ACHN (cell line): ENCODE measurements at places on chromosomes 16 and 17.

DNA sequence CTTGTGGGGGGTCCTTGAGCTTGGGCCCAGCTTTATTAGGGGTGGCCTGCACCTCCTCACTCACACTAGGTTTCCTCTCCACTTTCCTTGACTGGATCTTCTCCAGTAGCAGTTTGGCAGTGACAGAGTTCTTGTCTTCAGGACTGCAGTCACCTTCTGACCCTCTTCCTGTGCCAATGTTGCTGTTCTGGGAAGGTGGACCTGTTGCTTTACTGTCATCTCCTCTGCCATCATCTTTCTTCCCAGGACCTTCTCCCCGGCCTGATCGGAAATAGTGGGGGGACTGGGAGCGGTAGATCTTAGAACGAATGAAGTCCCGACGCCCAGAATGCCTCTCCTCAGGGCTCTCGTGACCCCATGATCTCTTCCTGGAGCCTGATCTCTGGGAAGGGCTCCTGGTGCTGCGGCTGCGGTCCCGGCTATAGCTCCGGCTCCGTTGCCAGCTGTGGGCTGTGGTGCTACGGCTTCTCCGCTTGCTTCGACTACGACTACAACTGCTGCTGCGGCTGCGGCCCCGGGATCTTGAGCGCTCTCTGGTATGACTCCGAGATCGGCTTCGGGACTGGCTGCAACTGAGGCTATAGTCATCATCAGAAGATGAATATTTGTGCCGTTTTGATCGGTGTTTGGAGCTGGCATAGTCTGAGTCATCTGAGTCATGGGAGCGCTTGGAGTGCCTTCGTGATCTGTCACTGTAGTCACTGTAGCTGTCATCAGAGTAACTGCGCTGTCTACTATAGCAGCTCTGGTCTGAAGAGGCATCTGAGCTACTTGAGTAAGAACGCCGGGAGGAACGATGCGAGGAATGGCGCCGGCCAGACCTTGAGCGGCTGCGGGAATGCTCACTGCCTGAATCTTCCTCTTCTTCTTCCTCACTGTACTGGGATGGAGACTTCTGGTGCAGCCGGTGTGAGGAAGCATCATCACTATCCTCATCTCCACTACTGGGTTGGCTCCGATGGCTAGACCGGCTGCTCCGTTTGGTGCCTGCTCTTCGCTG, 9.5 kb upstream of the ITGA2B start:
- DNase-seq = no peak

DNA sequence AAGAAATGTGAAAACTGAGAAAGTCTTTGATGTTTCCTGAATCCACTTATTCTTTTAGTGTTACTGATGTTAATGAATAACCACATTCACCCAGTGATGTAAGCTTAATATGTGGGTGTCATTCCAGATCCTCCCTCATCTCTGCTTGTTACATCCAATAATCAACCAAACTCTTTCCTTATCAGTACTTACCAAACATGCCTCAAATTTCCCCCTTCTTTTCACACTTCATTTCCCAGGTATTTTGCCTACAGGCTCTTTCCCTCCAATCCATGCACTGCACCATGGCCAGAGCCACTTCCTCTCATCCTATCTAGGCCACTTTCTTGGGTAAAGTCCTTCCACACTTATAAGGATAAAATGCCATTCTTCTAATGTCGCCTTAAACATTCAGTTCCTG, 451.5 kb downstream of the NPIPA7 start:
- no peak for DNase-seq

DNA sequence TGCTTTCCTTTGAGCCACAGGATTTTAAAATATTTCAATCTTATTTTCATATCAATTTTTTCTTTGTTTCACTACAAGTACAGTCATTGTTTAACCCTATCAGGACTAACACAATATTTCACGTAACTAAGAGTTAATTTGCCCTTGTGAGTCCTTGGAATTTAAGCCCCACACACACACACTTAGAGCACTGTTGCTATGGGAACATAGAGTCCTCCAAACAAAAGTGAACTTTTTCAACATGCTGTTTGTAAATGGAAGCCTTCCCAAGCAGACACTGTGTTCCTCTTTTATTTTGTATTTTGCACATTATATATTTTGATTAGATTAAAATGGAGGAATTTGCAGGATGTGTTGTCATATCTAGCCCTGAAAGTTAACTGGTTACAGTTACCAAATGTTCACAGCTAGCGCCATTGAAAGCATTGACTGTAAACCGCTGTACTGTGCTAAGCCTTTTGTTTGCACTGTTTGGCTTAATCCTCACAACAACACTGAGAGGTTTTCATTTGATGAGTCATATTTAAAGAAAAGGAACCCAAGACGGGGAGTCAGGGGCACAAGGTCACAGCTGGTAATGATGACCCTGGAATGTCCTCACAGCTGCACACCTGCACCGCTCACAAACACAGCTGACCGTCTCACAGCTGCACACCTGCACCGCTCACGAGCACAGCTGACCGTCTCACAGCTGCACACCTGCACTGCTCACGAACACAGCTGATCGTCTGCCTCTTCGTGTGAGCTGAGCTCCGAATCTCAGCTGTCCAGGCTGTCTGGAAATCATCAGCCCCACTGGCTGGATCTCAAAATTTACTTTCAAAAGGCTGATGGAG, 6.3 kb downstream of the HSBP1 start:
- peak; percentile 37 for DNase-seq

GRCh38 chr17:45052052-45052772, 780 bp upstream of the DCAKD start:
- peak; percentile 28 for DNase-seq

GRCh38 chr17:39687546-39688474, at the start of gene PGAP3:
PGAP3 (minus strand) TSS chr17:39688057; CDS start chr17:39688014, 43 bp downstream.
- DNase-seq = peak; percentile 94

- DNase-seq = no peak
Measured at GRCh38 chr17:42413464-42414040, 9.5 kb downstream of the CAVIN1 start.

- DNase-seq = peak; percentile 95
Measured at GRCh38 chr17:18363101-18364049, at the start of gene SHMT1. SHMT1 (minus strand) TSS chr17:18363550; CDS start chr17:18355981, 7,569 bp downstream.

DNA sequence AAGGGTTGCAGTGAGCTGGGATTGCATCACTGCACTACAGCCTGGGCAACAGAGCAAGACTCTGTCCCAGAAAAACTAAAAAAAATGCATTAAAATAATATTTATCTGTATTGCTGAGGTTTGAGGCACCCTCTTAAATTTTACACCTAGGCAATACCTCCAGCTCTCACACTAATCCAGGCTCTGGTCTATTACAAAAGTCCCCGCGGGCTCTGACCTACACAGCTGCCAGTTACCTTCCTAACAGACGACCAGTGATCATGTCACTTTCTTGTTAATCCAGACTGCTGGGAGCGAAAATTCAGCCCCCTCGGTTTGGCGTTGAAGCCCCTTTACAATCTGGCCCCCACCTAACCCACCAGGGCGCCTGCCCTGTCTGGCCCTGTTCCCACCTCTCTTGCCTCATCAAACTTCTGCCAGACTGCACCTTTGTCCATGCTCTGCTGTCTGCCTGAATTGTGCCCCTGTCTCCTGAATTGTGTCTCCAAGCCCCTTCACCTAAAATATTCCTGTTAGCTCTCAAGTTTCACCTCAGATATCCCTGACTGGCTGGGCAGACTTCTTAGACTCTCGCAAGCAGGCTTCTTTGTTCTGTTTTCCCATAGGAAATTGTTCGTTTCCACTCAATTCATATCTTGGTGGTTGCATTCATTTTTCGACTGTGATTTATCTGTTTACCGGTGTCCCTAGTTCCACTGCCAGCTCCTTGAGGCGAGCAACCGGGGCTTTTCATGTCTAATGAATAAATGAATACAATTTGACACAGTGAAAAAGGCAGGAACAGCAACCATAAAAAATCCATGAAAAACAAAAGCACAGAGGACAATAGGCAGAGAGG, 65.9 kb downstream of the PITPNC1 start:
- DNase-seq = no peak

DNA sequence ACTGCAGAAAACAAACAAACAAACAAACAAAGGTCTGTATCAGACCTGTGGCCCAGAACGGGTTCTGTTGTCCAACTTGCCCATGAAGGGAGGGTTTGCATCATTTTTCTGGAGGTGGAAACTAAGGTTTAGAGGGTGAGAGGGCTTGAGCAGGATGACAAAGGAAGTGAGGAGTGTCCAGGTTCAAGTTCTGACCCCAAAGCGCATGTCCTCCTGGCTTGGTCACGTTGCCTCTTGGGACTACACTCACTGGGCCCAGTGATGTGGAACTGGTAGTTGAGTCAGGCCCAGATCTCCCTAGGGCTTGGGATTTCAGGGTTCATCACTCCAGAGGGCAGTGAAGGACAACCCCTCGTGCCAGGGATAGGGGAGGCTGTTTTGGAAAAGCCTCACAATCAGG, 1.8 kb downstream of the SREBF1 start:
- DNase-seq = peak; percentile 63

DNA sequence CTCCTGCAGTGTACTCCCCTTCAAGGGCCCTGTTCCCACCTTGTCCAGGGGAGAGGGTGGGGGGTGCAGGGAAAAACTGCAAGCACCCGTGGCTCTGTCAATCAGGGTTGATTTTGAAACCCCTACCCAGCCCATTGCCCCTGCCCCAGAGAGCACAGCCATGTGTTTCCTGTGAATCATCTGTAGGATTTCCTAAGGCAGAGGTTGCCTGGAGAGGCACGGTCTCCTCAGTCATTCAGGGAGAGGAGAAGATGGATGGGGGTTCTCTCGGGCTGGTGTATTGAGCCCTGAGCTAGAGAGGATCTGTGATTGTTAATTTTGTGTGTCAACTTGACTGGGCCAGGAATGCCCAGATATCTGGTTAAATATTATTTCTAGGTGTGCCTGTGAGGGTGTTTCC, 3.5 kb upstream of the AGRP start:
- DNase-seq = no peak

GRCh38 chr16:31710134-31710533, 163.5 kb upstream of the ZNF267 start:
- DNase-seq = no peak

DNA sequence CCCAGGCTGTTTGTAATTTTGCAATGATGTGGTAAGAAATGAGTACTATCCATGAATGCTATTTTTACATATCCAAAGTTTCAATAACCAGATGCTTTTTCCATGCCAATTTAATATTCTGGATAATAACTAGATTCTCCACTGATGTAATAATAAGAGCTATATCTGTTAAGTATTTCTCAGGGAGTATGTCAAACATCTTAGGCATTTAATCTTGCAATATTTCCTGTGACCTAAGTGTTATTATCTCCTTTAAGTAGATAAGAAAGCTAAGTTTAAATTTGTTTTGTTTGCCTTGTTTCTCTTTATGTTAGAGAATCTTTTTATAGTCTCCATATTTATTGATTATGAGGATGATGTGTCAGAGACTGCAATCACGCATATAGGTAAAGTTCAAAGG, 32.3 kb upstream of the HS3ST3A1 start:
- no peak for DNase-seq

DNA sequence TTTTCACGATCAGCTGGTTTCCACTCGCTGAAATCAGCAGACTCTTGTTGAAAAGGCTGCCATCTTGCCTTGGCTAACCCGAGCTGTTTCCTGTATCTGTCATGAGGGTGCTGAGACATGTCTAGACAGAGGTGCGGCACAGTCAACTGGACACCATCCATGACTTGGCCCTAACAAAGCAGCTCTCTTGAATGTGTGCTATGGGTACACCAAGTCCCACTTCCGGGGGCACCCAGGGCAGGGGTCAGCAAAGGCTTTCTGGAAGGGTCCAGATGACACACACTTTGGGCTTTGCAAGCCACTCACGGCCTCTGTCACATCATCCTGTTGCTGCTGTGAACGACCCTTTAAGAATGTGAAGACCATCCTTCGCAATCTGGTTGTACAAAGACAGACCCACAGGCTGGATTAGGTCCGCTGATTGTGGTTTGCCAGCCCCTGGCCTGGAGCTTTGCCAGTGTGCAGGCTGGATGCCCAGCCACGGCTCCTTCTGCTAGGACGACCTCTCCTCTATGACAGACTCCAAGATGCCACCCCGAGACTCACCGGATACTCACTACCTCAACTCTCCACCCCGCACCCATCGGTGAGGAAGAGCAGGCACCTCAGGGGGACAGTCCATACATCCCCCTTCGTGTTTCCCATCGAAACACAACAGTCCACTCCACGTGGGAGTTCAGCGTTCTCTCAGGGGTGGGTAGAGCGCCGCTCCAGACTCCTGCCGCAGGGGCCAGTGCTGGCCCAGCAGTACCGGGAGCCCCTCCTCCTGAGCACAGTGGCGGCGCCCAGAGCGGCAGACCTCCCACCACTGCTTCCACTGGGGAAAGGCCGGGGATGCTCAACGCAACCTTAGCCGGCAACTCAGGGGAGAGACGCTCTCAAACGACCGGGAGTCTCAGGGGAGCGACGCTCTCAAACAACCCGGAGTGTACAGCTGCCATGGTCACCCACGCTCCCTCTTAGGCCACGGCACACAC, 123.5 kb downstream of the ANKRD11 start:
- DNase-seq = peak; percentile 33

DNA sequence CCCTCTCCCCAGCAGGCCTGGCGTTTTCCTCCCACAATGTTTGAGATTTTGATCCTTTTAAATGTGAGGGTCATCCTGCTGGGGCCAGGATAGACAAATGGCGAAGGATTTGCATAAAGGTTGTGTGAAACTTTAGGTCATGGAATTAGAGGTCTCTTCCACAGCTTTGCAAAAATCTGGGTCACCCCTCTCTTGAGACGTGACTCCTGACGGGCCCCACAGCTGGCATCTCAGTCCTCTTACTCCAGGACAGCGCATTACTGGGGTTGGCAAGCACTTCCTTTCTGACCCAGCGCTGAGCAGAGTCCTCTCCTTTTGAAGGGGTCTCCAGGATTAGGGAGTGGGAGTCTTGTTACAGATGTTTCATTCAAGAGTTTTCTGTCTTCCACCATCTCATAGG, 7.4 kb downstream of the ZNF629 start:
- DNase-seq = no peak

- DNase-seq = no peak
Measured at GRCh38 chr16:12899529-12900143, 1.8 kb upstream of the SHISA9 start.

- DNase-seq = no peak
Measured at GRCh38 chr16:23324727-23325126, 22.6 kb downstream of the SCNN1B start.

DNA sequence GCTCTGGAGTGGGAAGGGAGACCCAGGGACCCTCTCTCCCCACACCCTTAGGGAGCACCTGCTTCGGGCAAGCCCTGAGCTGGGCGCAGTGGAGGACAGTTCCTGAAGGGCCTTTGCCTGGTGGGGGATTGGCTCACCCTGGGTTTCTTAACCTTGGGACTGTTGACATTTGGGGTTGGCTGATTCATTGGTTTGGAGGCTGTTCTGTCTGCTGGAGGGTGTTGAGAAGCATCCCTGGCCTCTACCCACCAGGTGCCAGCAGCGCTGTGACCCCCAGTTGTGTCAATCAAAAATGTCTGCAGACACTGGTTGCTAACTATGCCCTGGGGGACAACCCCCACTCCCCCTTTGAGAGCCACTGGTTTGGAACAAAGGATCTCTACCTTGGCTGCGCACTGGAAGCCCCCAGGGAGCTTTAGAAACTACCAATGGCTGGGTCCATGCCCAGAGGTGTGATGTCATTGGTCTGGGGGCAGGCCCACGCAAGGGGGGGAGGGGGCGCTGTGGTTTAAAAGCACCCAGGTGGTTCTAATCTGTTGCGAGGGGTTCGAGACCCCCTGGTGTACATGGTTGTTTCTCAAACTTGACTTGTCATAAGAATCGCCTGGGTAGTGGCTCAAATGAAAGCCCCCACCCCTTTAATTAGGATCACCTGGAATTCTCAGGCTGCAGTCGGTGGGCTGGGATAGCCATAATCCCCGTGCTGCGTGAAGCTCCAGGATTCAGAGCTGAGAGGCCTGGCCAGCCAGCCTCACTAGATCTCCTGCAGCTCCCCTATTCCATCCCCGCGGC, 151.9 kb upstream of the GSE1 start:
- DNase-seq = no peak
